HepG2 (cell line): ENCODE measurements at places on chromosomes 5 and 9. TPM values are rescaled to one million over a fixed set of nuclear protein-coding genes. Genes with fewer than 3 reads are reported as not detected.

TMEM215 gene
- not detected in 2 replicates for total RNA-seq

PRLR gene
- 13.3 and 22.2 TPM in 2 replicates for total RNA-seq

DNA sequence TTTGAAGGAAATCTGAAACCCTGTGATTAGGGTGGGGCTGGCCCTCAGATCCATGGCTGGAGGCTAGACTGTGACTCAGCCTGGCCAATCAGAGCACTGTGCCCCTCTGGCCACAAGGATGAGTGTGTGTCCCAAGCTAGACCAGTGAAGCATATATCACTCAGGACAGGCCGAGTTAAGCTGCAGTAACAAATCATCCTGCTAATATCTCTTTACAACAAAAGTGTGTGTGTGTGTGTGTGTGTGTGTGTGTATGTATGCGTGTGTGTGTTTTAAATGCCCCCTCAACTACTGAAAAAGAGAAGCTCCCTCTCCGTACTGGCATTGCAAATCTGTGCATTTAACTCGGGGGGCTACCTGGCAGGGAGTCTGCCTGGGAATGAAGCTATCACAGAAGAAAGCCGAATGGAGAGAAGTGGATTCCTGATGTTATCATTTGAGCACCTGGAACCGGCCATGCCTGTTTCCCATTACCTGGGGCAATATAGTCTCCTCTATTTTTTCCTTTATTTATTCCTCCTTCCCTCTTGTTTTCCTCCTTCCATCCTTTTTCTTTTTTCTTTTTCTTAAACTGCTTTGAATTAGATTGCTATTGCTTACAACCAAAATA lies 25.6 kb downstream of the STC2 start:
- peaks cover 79% of the 10 kb centered on the region for H3K4me1 ChIP-seq
- H3K4me3 ChIP-seq, result peak overlapping the region; percentile 68
- H3K36me3 ChIP-seq, result no peaks in the 10 kb centered on the region
- H3K27me3 ChIP-seq, result no peaks in the 10 kb centered on the region
- peak; percentile 44 for DNase-seq
- peak overlapping the region; percentile 60 for H3K27ac ChIP-seq

ZNF366 gene
- not detected in 2 replicates for total RNA-seq

DNA sequence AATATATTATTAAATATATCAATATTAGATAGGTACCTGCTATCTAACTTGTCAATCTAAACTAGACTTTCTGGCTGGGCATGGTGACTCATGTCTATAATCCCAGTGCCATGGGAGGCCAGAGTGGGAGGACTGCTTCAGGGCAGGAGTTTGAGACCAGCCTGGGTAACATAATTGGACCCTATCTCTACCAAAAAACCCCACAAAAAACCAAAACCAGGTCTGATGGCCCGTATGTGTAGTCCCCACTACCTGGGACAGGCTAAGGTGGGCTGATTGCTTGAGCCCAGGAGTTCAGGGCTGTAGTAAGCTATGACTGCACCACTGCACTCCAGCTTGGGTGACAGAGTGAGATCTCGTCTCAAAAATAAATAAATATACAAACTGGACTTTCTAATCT lies 55.0 kb downstream of the PJA2 start:
- no peak overlapping the region for H3K27ac ChIP-seq
- no peaks in the 10 kb centered on the region for H3K4me1 ChIP-seq
- H3K36me3 ChIP-seq, result peaks cover 2% of the 10 kb centered on the region
- no peaks in the 10 kb centered on the region for H3K27me3 ChIP-seq
- no peak for DNase-seq
- no peak overlapping the region for H3K4me3 ChIP-seq

SMIM33 gene
- not detected in 2 replicates for total RNA-seq

PCAT7 gene
- total RNA-seq, result 2.3 and 3.2 TPM in 2 replicates

CCNJL gene
- 1.1 and 1.6 TPM in 2 replicates for total RNA-seq

DNA sequence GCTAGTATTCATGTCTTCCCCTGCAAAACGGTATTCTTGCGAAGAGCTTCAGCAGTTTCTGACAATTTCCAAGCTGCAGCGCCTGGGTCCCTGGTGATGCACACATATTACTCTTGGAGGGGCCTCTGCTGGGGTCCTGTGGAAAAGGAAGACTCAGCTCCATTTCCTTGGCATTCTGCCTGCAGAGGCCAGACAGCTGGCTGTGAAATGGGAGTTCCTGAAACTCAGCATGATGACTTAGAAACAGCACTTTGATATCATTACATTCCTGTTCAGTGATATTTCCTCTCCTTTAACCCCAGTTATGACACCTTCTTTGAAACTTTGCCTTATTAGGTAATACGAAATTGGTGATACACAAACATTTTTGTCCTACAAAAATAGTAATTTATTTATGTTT lies 98.5 kb downstream of the APBA1 start:
- DNase-seq, result no peak
- H3K4me3 ChIP-seq, result no peak overlapping the region
- no peaks in the 10 kb centered on the region for H3K27me3 ChIP-seq
- no peaks in the 10 kb centered on the region for H3K4me1 ChIP-seq
- no peak overlapping the region for H3K27ac ChIP-seq
- no peaks in the 10 kb centered on the region for H3K36me3 ChIP-seq

TMEM252 gene
- not detected in 2 replicates for total RNA-seq

MYOT gene
- not detected in 2 replicates for total RNA-seq

DNA sequence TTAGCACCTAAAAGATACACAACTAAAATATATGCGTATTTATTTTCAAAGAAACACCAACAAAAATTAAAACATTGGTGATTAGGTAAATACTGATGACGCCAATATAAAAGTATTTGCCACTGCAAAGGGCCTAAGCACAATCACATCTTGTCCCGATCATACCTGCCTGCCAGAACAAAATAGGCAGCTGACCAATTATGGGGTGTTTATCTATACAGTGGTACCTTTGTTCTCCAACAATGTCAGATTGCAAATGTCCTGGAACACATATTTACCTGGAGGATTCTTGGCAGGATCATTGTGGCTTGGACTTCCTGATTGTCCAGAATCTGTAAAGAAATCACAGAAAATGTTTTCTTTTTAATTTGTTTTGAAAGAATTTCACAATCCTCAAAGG lies 134.5 kb downstream of the NFIB start:
- no peaks in the 10 kb centered on the region for H3K36me3 ChIP-seq
- no peak overlapping the region for H3K4me3 ChIP-seq
- DNase-seq, result peak; percentile 56
- H3K4me1 ChIP-seq, result peaks cover 16% of the 10 kb centered on the region
- no peaks in the 10 kb centered on the region for H3K27me3 ChIP-seq
- H3K27ac ChIP-seq, result no peak overlapping the region

DNA sequence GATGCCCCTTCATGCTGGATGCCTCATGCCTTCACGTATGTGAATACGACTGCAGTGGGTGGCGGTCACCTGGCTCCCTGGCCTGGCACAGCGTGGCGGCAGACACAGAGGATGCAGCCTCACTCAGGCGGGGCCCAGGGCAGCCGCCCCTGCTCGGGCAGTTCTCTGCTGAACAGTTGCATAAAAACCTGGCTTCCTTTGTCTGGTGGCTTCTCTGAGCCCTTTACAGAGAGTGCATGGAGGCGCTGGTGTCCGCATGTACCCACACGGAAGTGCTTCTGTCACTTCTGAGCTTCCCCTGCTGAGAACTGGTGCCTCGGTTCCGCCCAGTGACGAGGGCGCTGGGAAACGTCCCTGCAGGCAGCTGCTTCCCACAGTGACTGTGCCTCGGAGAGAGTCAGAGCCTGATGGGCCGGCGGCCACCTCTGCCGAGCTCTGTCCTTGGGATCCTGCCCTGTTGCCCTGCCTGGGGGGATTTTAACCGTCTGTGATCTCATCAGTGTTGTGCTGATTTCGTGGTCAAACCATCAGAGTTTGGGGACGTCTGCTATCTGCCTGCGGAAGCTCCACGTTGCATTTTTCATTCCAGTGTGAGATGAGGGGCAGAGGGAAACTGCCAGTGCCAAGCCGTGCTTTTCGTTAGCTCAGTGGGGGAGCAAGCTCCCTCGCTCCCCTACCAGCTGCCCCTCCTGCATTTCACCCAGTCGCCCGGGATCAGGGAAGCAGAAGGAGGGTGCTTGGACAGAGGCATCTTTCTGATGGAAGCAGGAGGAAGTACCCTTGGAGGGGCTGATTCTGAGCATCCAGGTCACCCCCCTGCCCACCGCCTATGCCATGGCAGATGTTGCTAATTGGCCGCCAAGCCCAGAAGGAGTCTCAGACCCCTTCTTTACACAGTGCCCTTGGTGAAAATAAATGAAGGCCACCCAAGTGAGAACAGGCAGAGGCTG lies 153.0 kb upstream of the COL5A1 start:
- no peak for DNase-seq
- H3K4me1 ChIP-seq, result no peaks in the 10 kb centered on the region
- peaks cover 20% of the 10 kb centered on the region; the same call in 1 of the 2 replicates for H3K27me3 ChIP-seq
- no peak overlapping the region for H3K27ac ChIP-seq
- H3K4me3 ChIP-seq, result no peak overlapping the region
- H3K36me3 ChIP-seq, result no peaks in the 10 kb centered on the region

DNA sequence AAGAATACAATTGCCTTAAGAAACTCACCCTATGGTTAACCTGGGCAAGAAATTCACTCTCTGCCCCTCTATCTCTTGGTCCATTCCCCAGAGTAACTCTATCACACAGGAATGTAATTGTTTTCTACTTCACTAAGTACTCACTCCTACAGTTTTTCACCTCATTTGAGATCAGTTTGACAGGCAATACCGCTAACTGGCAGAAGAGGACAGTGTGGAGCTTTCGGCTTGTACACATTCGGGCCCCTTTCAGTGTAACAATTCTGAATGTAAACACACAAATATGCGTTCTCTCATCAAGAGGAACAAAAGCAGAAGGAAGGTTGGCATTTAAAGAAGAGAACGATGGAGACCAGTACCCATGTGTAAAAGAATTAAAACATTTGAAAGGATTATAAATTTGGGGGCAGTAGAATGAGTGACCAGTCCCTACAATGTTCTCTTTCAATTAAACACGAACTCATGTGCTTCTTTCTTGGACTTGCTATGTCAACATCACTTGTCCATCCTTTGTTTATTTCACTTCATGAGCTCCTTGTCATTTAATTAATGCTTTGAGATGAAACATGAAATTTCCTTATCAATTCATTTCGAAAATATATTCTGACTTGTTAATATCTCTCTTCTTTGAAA lies 188.5 kb upstream of the GRAMD2B start:
- H3K27ac ChIP-seq, result no peak overlapping the region
- DNase-seq, result peak; percentile 13
- H3K4me1 ChIP-seq, result no peaks in the 10 kb centered on the region
- no peak overlapping the region for H3K4me3 ChIP-seq
- H3K27me3 ChIP-seq, result no peaks in the 10 kb centered on the region
- no peaks in the 10 kb centered on the region for H3K36me3 ChIP-seq

- no peak overlapping the region for H3K27ac ChIP-seq
- no peaks in the 10 kb centered on the region for H3K27me3 ChIP-seq
- no peaks in the 10 kb centered on the region for H3K36me3 ChIP-seq
- no peaks in the 10 kb centered on the region for H3K4me1 ChIP-seq
Observed at GRCh38 chr9:131854334-131854733, 114.5 kb upstream of the RAPGEF1 start.

PCDHGA5 gene
- total RNA-seq, result 0.11 and 0.27 TPM in 2 replicates

- no peak overlapping the region for H3K27ac ChIP-seq
- peaks cover 8% of the 10 kb centered on the region; the same call in 2 of the 3 replicates for H3K27me3 ChIP-seq
Observed at GRCh38 chr9:108081112-108081511, 591.5 kb upstream of the KLF4 start.

ALG2 gene
- total RNA-seq, result 29.2 and 46.2 TPM in 2 replicates

SGCD gene
- total RNA-seq, result not detected in 2 replicates
